ENCODE measurements at places on chromosomes 13 and 19.

DNA sequence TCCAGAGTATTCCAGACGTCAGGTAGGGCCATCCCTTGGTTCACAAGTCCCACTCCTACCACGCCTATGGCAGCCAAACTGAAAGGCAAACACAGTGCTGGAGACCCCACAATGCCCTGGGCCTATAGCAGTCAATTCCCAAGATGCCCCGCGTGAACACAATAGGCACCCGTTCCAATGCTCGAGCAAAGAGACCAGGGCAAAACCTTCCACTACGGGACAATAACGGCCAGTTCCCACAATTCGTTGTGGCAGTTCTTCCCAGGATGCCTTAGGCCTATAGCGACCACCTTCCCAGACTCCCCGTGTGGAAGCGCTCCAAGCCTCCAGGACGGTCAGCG, 538 bp downstream of the ZNF428 start:
- no peak for DNase-seq

DNA sequence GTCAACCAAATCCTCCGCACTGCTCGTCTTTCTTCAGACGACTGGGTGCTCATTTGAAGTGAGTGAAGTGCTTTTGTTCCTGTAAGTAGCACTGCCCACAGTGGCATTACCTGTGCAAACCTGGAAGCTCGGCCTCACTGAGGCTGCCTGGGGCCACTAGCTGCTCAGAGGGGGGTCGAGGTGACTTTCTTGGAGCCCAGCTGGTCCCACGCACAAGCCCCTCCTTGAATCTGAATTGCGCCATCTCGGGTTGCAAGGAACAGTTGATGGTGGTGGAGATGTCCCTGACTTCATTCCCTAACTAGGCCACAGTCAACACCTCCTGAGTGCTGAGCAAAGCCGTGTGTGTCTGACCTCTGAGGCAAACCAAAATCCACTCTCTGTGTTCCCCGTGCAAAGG, 79.3 kb upstream of the GPR183 start:
- no peak for DNase-seq

DNA sequence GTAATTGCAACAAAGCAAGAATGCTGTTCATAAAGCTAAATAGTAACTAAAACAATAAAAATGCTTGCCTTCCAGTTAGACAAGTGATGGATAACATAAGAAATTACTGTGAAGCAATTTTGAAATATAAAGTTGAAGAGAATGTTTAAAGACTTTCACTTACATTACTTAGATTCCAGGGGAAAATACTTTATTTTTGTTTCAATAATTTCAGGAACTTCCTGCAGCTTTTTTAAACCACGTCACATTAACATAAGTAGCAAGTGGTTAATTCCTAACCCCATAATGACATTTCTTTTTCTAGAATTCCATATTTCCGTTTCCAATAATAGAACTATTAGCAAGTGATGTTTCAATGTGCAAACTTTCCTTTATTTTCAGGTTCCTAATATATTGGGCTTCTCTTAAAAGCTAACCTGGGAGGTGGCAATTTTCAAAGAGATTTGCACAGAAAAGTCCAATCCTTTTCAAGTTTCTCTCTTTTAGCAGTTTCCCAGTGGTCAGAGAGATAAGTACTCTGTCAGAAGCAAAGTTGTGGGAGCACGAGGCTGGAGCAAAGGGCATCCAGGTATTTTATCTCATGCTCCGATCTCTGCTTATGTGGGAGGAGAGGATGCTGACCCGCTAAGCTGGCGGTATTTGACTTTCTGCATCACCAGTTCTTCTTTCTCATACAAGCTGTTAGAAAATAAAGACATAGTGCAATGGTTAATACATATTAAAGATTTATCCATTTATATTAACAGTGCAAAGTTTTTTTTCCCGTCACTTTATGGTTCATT, 1025.3 kb downstream of the EFNB2 start:
- DNase-seq, result no peak

- no peak for DNase-seq
Observed at GRCh38 chr13:21336609-21337349, 122.3 kb downstream of the ZDHHC20 start.

- DNase-seq, result no peak
Observed at GRCh38 chr13:69287050-69287698, 820.5 kb upstream of the ATXN8OS start.

GRCh38 chr13:89150362-89150761, 1479.2 kb downstream of the SLITRK5 start:
- no peak for DNase-seq

DNA sequence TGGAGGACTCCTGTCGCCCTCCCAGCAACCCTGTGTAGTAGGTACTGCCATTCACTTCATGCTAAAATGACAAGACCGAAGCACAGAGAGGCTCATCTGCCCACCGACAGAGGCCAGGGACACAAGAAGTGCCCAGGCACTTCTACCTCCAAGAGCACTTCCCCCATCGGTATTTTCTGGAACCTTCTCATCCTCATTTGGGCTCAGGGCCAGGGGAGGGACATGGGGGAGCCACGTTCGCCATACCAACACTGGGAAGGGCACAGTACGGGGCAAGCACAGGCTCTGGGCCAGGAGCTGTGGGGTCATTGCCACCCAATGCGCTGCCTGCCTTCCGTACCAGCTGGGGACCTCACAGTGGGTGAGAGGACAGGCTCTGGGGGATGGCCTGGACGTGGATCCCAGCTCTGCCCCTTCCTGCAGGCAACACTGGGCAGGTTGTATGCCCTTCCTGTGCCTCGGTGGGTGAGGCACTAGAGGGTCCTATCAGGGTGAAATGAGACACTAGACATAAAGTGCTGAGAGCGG, 21.3 kb upstream of the CCNP start:
- DNase-seq, result no peak

- DNase-seq, result no peak
Observed at GRCh38 chr19:29672933-29673336, 7.7 kb downstream of the PLEKHF1 start.

GRCh38 chr19:34316741-34317301, 48.2 kb upstream of the GPI start:
- DNase-seq, result no peak

- no peak for DNase-seq
Observed at GRCh38 chr13:43411741-43412140, 375.0 kb downstream of the ENOX1 start.

DNA sequence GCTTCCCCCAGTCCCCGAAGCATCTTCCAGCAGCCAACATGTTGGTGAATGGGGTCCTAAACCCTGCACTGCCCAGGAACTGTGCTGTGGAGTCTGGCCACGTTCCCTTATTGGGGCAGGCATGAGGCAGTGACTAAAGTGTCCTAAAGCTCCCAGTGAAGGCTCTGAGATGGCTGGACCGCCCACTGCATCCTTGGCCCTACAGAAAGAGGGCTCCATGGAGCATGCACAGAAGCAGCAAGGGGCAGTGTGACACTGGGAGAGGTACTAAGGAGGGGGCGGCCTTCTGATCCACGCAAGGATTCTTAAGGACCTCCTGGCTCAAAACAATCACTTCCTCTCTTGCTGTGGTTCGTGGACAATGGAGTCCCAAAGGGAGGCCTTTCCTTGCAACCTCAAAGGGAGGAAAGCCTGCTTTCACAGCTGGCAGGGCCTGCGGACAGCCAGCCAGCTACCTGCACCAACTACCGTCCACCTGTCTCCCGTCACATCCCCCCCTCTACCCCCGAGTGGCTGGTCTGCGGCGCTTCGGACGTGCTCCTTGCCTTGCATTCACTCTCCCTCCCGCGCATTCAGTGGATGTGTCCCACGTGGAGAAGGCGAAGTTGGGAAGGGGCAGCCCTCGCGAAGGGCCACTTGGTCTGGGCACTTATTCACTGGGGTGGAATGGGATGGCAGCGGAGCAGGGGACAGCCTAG, 63.9 kb upstream of the STARD13 start:
- no peak for DNase-seq

GRCh38 chr13:50613356-50613831, 230.1 kb downstream of the DLEU7 start:
- DNase-seq, result no peak

GRCh38 chr19:57016076-57016475, 103.7 kb upstream of the USP29 start:
- no peak for DNase-seq

DNA sequence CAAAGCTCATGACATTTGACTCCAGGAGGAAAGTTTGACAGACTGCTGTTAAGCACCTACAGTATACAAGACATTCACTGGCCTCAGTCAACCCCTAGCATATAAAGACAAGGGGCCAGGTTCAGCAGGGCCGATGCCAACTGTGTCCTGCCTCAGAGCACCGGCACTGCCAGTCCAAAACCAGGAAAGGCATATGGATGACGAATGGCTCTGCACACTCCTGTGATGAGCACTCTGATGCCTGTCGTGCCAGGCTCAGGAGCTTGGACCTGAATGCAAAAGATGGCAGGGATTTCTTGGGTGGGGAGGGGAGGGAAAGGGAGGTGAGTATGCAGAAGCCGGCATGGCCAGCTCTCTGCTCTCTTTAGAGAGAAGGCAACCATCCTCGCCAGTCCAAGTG, 38.9 kb downstream of the COL4A1 start:
- DNase-seq, result no peak

GRCh38 chr13:32284927-32285632, 30.1 kb downstream of the ZAR1L start:
- no peak for DNase-seq

DNA sequence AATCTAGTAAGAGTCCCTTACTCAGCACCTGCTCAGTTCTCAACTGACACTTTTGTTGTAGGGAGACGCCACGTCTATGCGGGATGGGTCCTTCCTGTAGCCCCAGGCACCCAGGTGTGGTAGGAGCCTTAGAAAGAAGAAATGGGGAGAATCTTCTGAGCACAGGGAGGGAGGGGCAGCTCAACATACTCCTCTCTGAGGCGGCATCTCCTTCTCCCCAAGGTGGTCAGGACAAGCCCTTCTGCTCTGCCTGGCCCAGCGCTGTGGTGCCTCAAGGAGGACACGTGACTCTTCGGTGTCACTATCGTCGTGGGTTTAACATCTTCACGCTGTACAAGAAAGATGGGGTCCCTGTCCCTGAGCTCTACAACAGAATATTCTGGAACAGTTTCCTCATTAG, 1.2 kb downstream of the KIR2DL4 start:
- no peak for DNase-seq

GRCh38 chr13:30435911-30436451, 13.7 kb downstream of the UBE2L5 start:
- DNase-seq, result no peak

- DNase-seq, result peak; percentile 17
Observed at GRCh38 chr13:67229481-67230403, at the start of gene PCDH9. TSS of gene PCDH9 (minus strand) at chr13:67230336. CDS start at chr13:67228440, 1,896 bp downstream.

DNA sequence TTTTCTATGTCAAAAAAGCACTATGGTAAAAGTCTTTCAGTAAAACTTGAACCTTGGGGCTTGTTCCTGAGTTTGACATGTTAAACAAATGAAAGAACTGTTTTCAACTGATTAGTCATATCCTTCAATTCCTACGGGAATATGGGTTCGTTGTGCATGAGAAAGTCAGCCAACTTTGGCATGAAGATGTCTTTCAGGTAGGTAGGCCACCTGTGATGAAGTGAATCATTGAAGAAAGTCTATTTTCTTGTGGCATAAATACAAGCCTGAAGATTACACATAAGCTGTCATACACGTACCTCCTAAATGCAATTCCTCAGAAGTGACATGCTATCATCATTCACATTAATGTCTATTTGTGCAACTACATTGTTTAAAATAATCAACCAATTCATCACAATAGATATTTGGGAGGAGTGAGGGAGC, 513.0 kb downstream of the IRS2 start:
- DNase-seq, result peak; percentile 42

DNA sequence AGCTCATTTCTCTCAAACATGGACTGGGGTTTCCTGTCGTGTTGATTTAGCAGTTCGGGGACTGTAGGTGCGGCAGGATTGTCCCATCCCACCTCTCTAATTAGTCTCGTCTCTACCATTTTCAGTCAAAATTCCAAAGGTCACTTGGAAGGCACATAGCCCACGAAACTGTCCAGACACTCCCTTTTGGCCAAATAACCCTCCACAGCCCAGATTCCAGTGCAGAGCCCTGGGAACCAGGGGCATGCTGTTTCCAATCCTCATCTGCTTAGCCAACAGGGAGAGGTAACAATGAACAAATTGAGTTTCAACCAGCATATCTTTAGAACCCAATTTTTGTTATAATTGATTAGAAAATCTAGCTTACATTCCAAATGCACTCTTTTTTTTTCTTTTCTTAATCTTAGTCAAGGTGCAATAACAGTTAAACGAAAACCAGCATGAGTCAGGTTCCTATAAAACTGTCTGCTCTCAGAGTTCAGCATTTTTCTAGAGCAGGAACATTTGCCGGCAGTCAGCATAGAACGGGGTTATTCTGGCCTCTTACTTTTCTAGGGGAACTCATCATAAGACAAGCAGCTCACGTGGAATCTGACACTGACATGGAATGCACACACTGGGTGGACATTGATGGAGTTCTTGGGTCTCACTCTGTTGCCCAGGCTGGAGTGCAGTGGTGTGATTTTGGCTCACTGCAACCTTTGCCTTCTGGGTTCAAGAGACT, 14.4 kb upstream of the CEBPA start:
- no peak for DNase-seq
